ENCODE measurements at places on chromosomes 6 and 20.

GRCh38 chr6:168537540-168537884 lies 96.5 kb downstream of the SMOC2 start:
- DNase-seq, result no peak

- DNase-seq, result no peak
Measured at GRCh38 chr6:14051355-14051754, 66.2 kb upstream of the CD83 start.

DNA sequence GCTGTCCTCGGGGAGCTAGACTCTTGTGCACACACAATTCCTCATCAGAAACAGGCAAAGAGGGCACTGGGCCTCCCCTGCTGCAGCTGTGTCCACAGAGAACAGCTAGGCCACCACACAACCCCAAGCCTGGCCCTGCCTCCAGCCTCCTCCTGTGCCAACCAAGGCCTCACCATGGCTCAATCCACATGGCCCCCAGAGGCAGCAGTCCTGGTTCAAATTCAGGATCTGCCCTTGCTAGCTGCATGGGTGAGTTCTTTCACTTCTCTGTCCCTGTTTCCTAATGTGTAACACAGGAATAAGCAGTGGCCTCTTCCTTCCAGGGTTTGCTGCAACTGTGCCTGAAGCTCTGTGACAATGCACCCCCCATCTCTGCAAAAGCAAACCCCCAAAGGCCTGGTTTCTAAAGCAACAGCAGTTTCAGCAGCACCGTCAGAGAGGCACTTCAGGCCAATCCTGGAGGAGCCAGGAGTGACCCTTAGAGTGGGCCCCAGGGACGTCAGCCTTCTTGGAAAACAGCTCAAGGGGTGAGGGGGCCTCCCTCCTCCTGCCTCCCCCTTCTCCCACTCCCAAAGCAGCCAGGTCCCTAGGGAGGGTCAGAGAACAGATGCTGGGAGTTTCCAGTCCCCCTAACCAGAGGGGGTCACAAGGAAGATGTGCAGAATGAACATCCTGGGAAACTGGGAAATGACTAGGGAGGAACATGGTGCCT lies 2.2 kb downstream of the ADISSP start:
- DNase-seq, result no peak

DNA sequence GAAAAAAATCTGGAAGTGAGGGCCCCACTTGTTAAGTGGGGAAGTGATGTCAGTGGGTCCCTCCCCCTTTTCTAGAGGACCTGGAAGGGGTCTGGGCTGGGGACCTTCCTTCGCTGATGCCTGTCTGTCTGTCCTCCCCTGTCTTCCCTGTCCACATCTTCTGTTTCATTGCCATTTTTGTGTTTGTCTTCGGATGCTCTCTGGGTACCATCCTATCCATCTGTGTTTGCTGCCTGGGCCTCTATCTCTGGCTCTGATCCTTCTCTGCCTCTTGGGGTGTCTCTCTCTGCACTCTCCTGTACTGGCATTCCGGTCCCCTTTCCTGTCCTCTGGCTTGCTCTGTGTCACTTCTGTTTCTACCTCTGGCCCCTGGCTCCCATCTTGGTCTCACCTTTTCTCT lies 2.3 kb downstream of the TMEM151B start:
- no peak for DNase-seq

DNA sequence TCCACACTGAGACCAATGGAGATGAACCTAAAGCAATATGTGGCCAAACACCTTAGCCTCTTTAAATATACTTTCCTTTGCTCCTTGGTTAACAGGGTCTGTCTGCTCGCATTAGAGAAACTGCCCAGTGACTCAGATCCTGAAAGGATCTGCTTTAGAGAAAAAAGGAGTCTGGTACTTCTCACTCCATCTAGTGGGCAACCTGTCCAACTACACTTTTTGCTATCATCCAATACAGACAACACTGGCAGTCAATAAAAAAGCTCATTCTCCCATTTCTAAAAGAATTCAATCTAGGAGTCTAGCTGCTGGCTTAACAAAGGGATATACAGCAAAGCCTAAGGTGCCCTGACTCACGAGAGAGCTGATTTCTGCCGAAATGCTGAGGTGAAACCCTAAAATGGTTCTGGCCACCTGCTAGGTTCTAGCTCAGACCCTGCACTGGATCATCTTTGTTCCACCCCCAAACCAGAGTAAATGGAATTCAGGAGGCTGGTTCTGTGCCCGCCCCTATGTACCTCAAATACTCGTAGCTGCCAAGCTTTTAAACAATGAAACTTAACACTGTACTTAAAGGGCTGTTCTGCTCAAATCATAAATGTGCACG lies 11.5 kb downstream of the GNL1 start:
- peak; percentile 25 for DNase-seq

- no peak for DNase-seq
Measured at GRCh38 chr6:68158256-68158655, 476.8 kb upstream of the ADGRB3 start.

GRCh38 chr6:24332317-24332716 lies 25.5 kb downstream of the DCDC2 start:
- DNase-seq, result no peak

- no peak for DNase-seq
Measured at GRCh38 chr6:134626086-134626485, 308.2 kb upstream of the SGK1 start.

DNA sequence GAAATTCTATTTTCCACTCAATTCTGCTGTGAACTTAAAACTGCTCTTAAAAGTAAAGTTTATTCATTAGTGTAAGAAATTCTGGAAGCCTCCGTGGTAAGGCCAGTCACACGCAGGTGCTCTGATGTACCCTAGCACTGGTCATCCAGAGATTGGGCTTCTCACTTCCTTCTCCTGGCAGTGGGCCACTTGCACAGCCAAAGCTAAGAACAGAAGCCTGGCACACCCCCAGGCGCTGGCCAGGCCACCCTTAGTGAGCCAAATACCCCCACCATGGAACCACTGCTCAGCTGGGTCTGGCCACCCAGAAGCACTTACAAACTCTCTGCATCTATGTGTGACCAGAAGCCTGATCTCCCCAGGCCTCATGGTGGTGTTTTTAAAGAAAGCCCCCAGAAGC lies 35.3 kb upstream of the ARFGEF2 start:
- DNase-seq, result no peak

- no peak for DNase-seq
Measured at GRCh38 chr6:116884530-116884929, 7.5 kb downstream of the RFX6 start.

DNA sequence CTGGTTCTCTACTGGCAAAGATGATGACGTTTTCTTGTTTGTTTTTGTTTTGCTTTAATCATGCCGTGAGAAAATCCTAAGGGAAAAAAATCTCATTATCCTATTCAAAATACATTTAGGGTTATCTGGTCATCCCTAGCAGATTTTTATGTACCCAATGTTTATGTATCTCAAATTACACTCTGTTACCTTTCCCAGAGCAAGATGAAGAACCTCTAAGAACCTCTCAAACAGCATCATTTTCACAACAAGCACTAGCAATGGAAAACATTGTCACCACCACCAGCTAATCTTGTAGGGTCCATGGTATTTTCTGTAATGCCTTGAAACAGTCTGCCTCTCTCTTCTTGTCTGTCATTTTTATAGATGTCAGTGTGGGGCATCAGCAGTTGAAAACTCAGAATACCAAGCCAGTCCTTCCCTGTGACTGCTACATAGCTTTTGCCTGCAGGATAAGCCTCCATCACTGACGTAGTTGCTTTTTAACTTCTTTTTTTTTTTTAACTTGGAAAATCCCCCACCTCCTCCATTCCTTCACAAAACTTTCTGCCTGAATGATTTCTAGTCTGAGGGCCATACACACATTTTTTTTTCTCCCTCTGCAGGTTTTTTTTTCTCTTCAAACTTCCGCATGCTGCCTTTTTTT lies 2.4 kb upstream of the SNAP25 start:
- no peak for DNase-seq

GRCh38 chr6:125188037-125188436 lies 34.5 kb downstream of the TPD52L1 start:
- no peak for DNase-seq
